Suprapubic skin (tissue), 4 donors: ENCODE measurements at places on chromosomes 7 and 10.

DNA sequence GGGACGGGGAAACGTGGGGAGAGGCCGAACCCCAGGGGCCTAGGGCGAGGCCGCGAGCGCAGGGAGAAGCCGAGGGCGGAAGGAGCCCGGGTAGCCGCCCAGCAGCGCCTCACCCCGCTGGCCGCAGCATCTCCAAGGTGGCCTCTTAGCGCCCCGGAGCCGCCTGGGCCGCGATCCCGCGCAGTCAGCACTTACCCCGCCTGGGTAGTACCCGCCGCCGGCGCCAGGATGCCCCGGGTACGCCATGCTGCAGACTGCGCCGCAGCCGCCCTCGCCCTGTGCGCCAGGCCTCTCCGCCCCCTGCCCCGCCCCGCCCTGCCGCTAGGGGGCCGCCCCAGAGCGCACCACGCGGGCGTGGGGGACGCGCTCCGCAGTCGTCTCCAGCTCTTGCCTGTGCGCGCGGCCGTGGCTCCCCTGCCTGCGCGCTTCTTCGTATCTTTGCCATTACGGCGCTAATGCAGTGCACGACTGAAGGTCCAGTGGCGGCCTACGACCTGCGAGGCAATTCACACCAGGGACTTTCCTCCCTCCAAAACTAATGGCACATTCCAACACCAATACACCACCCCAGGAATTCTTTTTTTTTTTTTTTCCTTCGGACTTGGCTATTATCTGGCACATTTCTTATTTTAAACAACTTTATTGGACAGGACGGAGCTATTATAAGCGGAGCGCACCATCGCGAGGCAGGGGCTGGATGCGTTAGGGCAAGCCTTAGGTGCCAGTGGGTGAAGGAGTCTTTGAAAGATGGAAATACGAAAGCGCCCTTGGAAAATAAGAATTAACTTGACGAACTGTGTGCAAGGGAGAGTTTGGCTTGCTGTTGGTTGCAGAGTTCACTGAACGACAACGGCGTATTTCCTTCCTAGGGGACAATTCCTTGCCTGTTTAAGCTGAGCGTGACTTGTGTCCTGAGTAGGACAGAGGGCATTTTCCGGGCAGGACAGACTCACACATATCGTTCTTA lies at the start of gene SRI:
SRI (minus strand) TSS at position 258 of the 967 bp plus-strand sequence; CDS start at position 246, 12 bp downstream.
- DNase-seq = peak; percentile 91

DNA sequence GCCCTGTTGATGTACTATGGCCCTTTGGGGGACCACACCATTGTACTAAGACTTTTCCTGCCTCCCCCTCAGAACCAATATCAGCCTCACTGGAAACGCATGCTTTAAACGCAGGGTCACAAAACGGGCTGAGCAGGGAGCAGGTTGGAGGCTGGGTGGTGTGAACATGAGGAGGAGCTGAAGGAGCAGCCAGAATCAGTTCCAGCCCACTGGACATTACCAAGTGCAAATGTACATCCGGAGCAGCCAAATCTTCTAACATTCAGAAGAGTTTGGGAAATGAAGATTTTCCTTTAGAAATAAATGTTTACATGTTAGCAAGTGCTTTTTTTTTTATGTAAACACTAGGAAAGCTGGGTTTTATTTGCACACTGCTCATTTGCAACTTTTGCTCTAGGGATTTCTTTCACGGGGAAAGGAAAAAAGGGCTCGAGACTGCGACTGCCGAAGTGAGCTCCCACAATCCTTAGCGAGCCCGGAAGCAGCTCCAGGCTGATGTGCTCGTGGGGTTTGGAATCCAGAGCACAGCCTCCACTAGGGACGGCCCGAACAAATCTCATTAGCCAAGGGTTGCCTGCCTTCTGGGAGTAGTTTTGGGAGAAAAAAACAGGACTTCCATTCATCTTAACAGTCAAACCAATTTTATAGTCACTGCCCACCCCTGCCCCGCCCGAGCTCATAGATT lies 108.0 kb upstream of the YAE1 start:
- no peak for DNase-seq

DNA sequence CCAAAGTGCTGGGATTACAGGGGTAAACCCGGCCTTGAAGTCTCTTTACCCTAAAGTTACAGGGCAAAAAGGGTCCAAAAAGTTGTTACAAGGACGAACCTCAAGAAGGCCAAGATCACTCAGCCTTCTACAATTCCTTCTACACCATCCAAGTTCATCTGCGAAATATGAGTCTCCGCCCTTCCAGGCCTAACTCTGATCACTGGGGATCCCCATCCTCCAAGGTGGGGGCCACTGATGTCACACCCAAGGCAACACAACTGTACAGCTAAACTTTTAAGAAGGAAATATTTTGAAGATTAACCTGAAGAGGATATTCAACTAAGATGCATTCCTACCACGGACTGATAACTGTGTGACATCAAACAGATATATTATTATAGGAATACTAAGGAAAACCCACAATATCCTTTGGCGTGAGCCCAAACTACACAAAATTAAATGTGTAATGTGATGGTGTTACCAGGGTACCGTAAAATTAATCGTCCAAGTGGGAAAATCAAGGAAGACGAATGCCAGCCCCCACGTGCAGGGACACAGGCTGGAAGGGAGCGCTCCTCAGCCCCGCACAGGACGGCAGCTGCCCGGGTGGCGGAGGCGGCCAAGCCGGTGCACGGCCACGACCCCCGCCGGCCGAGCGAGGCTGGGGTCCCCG lies 1.0 kb downstream of the PAXIP1 start:
- no peak for DNase-seq

GRCh38 chr10:71035511-71036296 lies 147.3 kb upstream of the PCBD1 start:
- no peak for DNase-seq

DNA sequence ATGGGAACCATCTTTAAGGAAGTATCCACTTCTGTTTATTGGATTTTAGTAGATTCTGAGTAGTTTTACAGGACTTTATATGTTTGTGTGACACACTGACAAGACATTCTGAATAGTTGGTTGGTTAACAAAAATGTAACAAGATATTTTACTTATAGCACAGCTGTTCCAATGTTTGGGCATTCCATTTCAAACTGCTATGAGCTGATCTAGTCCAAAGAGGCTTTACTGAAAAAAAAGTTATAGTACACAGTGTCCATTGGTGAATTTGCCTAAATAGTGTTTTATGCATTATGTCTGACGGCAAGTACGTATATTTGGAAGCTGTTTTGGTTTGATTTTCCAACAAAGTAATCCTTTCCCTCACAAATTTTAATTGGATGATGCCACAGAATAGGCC lies 99.1 kb downstream of the SAMD9 start:
- DNase-seq = no peak

- no peak for DNase-seq
Measured at GRCh38 chr10:74827694-74828093, 1.3 kb downstream of the KAT6B start.

DNA sequence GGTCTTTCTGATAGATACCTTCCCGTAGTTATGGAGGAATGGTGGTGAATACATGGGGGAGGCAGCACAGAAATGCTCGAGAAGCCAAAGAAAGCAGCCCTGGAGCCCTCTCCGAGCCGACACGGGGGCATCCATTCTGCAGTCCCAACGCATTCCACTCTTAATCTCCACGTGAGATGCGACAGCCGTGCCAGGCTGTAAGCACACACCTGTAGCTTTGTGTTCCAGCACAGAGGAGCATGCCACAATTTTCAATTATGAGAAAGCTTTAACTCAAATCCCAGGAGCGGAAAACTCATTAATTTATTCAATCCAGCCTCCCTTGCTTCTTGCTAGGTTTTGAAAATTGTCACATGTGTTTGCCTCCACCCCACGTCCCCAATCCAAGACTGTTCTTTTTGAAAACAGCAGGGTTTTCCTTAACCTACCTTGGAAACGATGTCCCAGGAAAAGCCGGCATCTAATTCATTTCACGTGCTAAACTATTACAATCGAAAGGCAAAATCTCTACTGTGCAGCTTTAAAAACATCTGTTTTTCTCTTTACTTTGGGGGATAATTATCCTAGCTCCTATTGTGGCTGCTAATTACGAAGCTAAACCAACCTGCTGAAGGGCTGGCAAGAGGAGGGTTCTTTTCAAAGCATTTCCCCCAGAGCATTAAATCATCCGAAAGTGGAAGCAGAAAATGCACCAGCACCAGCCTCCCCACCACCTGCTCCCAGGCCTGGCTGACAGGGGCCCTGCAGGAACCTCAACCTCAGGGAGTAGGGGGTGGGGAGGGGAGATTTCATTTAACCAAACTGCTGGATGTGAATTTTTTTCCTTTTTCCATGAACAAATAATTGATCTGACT lies 56.0 kb upstream of the CHST15 start:
- no peak for DNase-seq

DNA sequence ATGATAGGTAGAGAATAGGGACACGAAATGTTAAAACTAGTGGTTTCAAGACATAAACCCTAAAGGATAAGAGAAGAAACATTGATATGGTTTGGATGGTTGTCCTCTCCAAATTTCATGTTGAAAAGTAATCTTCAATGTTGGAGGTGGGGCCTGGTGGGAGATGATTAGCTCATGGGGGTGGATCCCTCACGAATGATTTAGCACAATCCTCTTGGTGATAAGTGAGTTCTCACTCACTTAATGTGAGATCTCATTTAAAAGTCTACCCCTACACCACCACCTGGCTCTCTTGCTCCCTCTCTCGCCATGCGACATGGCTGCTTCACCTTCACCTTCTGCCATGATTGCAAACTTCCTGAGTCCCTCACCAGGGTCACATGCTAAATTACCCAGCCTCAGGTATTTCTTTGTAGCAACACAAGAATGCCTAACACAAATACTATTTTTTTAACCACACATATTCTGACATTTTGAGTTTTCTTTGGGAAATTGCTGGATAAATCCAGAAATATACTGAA lies 242.4 kb upstream of the PHF14 start:
- no peak for DNase-seq

- DNase-seq = no peak
Measured at GRCh38 chr10:99832439-99832838, 50.0 kb downstream of the ABCC2 start.

GRCh38 chr7:38429057-38429456 lies 155.6 kb upstream of the TARP start:
- DNase-seq = no peak

- no peak for DNase-seq
Measured at GRCh38 chr7:6403907-6404306, 43.8 kb downstream of the DAGLB start.

DNA sequence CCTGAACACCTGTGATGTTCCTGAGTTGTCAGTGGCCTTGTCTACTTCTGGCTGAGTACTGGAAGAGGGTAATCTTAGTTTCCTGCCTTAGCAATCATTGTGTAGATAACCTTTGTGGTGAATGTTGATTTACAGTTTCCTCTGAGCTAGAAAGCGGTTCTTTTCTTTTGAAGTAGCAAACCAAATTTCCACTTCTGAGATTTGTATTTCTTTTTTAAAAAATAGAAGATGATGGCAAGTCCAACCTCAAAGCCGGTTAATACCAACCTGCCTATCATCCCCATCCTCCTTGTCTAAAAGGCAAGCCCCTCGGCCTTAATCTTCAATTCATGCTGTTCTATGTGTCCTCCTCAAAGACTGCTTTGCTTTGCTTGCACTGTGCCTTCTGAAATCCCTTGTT lies 12.5 kb upstream of the PALS2 start:
- no peak for DNase-seq

- DNase-seq = no peak
Measured at GRCh38 chr7:7146837-7147236, 35.5 kb upstream of the C1GALT1 start.

- peak; percentile 6 for DNase-seq
Measured at GRCh38 chr10:110514848-110515247, 17.1 kb downstream of the DUSP5 start.

GRCh38 chr7:123323689-123324088 lies 123.9 kb upstream of the SLC13A1 start:
- DNase-seq = no peak

DNA sequence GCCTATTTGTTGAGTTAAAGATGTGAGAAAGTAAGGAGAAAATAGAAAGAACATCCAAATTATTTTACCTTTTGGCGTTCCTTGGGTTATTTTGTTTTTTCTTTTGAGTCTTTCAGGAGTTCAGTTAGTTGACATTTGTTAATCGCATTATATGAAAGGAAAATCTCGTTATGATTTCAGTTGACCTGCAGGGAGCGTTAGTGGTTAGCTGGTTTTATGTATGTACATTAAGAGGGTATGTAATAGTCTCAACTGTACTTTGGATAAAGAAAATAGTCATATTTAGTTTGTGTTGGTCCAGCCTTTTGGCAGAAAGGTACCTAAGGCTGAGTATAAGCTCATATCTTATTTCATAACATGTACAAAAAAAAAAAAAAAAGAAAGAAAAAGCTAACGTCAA lies 4.0 kb downstream of the BMPER start:
- DNase-seq = no peak

DNA sequence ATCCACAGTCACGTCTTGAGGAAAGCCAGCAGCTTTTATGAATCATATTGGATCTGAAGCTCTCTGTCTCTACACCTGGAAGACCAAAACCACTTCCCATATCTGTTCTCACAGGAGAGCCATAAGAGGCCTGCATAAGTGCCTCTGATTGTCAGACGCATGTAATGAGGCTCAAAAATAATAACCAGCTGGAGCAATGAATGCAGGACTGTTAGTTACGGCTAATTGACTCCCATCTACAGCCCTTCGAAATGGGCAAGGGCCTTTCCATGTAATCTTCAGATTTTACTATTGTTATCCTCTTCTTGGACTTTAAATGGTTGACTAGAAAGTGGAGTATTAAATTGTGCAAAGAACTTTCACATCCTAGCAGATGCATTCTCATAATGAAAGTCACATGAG lies 4.4 kb upstream of the SEMA3C start:
- DNase-seq = no peak

- DNase-seq = no peak
Measured at GRCh38 chr10:124478515-124478914, 16.9 kb downstream of the LHPP start.

GRCh38 chr7:128358233-128358632 lies 3.3 kb downstream of the PRRT4 start:
- DNase-seq = no peak

GRCh38 chr10:50293513-50294313 lies 42.4 kb upstream of the ASAH2 start:
- DNase-seq = no peak

- DNase-seq = no peak
Measured at GRCh38 chr10:31625566-31625965, 303.1 kb downstream of the ARHGAP12 start.

GRCh38 chr10:11242443-11243387 lies 225.0 kb downstream of the CELF2 start:
- DNase-seq = no peak

- no peak for DNase-seq
Measured at GRCh38 chr10:29279779-29280487, 8.9 kb upstream of the LYZL1 start.

DNA sequence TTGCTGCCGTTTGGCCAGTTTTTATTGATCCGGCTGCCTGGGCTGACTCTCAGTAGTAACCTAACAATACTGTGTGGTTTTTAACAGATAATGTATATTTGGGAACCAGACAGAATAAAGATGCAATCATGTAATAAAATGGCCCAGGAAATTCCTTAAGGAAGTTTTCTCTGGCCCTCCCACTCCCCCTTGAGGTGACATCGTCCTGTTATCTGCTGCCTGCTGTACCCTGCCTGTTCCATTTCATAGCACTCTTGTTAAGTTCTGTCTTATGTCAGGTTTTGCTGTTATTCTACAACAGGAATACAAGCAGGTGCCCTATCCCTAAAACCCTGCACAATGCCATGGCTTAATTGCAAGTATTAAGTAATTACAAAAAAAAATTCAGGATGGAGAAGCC lies 12.5 kb downstream of the ITGB8 start:
- DNase-seq = no peak
